NCI-H524 treated with DMSO at 0.1 percent for 48 hours (cell line): ENCODE measurements at places on chromosomes 1 and 21.

DNA sequence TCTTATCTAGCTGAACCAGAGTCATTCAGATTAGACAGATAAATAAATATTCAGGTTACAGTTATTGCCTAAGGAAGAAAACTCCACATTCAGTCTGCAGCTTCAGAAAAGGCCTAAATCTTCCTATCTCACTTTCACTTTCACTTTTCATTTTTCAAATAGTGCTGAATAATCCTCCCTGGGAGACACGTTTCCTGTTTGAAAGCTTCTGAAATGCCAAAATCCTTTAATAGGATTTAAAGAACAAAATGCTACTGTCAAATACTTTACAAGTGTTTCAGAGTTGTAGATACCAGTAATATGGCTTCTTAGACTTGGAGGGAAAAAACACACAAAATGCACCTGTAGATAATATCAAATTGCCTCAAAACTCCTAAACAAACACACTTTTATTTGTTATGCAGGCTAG is 3.9 kb downstream of the PSMB2 start:
- no peak for DNase-seq

- no peak for DNase-seq
These were observed 17.6 kb upstream of the CLIC4 start for GRCh38 chr1:24727501-24728216.

DNA sequence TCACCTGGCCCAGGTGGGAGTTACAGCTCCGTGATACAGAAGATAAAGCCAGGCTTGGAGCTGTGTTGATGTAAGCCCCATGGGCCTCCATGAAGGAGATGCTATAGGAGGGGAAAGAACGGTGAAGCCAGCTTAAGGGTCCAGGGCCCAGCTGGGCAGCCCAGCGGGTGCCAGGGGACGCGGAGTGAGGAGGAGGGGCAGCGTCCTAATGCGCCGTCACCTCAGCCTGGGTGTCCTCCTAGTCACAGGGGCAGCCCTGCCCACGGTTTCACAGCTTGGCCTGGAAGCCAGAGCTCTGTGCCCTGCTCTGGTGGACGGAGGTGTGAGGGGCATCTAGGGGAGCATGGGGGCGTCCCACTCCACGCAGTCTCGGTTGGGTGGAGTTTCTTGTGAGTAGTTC is 52.7 kb upstream of the TTC34 start:
- DNase-seq = no peak

DNA sequence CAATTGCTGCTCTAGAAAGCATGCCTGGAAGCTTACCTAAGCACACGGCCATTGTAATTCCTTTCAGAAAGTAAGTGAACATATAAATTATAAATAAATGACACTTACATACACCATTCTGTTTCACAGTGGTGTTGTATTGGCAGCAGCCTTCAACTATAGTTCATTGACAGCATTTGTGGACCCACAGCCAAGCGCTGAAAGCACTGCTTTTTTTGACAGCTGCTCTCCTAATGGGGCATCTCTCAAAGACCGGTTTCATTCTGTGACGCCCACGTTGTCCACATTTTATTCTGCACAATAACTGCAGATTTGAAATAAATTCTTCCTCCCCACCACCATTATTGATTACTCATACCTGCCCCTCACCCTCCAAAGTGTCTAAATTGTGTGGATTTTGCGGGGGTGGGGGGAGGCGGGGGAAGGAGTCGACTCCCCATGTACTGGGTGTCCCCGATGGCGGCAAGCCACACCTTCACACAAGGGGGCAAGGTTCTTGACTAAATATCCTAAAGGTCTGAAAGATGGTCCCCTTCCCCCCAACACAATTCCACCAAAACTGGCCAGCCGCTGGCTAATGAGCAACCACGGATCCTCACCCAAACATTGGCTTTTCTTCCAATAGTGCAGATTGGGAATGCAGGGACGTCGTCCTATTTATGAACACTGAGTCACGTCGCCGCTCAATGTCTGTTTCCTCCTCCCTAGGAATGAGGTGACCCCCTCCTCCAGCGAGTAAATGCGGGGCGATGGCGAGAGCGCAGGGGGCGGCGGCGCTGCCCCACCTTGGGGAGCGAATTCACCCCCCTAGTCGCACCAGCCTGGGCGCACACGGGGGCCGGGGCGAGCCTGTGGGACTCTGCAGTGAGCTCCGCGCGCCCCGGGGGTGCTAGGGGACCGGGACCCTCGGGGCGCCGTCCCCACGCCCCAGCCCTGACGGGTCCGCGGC is 960 bp downstream of the RCAN1 start:
- no peak for DNase-seq

DNA sequence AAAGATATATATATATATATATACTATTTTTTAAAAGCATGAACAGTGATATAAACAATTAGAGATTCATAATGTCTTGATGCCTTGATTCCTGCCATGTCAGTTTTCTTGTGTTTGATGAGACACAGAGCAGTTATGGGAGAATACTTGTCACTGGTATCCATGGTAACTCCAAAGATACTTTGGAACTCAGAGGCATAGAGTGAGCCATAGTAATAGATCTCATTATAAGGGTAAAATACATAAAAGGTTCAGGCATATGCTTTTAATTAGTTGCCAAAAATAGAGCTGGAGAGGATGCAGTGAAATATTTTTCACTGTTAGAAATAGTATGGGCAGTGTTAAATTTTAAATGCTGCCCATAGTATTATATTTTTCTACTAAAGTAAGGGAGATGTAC is 134.1 kb downstream of the SYT14 start:
- DNase-seq = no peak

- no peak for DNase-seq
These were observed 197.6 kb downstream of the SIPA1L2 start for GRCh38 chr1:232432313-232432712.

GRCh38 chr1:55654171-55654570 is 439.0 kb upstream of the USP24 start:
- no peak for DNase-seq

GRCh38 chr1:176752505-176752904 is 289.5 kb downstream of the PAPPA2 start:
- no peak for DNase-seq

DNA sequence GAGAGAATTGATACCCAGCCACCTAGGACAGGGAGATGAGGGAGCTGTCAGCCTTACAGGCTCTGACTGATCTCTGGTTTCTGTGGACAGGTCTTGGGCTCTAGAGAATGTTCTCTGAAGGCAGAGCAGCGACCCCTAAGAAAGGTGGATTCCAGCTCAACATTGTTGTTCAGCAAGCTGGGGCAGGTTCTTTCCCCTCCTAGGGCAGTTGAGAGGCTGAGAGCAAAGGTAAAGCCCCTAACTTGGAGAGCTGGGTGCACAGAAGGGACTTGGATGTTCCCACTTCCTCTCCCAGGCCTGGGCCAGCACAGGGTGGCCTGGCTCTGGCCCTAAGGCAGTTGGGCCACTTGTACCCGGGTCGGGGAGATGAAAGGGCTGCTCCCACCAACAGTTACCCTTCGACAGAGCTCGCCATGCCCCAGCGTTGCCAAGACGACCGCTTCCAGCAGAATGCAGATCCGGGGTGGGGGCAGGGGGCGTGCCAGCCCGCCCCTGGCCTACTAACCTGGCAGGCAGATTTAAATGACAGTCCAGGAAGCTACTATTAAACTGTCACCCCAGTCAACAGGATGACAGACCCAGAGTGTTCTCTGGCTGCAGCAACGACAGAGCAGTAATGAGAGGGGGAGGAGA is 31.6 kb downstream of the LRP8 start:
- no peak for DNase-seq

DNA sequence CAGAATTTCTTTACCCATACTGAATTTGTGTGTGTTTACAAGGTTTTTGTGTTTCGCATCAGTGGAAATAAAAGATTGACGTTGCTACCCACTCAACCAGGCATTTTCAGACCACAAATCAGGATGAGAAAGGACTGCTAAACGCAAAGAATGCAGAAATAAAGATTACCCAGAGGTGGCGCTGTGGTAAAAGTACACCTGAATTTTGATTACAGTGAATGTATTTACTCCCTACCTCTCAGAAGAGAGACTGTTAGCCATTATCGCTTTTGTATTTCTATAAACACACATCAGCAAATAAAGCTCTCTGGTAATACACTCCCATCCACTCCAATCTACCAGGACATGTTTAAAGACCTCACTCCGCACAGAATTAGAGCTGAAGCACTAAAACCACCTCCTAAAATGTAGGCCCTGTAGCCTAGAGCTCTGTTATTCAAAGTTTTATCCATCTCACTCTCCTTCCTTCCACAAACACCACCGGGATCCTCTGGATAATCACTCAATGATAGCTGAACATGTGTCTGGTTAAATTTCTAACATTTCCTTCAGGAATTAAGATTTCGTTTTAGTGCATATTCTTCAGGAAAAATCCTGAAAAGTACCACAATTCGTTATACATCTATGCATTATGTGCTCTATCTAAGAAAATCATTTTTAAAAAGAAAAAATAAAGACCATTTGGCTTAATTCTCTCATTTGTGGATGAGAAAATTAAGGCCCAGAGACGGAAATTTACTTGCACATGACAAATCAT is 2.5 kb upstream of the LMO4 start:
- no peak for DNase-seq

- no peak for DNase-seq
These were observed 143.1 kb upstream of the SLC45A1 start for GRCh38 chr1:8174807-8175206.

- no peak for DNase-seq
These were observed 9.8 kb downstream of the ERRFI1 start for GRCh38 chr1:8016210-8016894.

DNA sequence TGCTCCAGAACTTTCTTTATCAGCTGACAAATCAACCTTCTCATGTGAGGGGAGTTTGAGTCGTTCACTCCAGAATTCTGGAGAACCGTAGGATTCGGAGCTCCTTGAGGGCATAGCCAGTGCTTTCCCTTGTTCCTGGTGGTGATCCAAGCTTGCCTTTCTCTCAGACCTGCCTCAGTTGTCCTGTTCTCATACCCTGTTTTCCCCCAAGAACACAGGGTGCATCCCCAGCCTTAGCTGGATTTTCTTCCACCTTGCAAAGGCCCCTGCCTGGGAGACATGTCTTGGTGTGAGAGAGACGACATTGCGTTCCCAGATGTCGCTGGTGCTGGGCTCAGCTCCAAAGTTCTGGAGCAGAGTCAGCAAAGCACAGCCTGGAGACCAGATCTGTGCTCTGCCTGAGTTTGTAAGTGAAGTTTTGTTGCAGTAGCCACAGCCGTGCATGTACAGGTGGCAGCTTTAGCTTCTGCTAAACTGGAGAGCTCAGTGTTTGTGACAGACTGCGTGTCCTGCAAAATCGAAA is 40.0 kb downstream of the ABCG1 start:
- DNase-seq = no peak

- no peak for DNase-seq
These were observed 8.2 kb downstream of the PLA2G5 start for GRCh38 chr1:20078171-20078651.

DNA sequence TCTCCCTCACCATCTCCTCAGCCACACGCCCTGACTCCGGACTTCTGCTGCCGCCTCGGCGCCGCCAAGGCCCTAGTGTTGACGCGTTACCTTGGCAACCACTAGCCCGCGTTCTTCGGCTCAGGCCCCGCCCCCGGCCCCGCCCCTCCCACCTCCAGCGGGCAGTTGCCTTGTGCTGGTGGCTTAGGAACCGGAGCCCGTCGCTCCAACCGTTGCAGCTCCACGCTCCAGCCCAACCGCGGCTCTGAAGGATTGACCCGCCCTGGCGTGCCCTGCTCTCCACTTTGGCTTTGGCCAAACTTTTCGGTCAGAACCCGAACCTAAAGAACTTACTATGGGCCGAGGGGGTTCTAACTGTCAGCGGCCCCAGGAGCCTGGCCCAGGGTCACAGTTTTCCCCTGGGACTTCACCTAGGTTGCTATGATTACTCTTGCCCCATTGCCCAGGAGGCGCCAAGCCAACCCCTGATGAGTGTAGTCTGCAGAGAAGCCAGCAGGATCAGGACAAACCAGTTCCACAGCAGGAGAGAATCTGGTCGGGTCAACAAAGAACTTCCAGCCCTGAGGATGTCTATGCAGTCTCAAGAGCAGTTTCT is at the start of gene CFAP45:
TSS of gene CFAP45 (minus strand) at position 80 of the 595 bp plus-strand sequence. CDS start at position 13, 67 bp downstream.
- DNase-seq = no peak

DNA sequence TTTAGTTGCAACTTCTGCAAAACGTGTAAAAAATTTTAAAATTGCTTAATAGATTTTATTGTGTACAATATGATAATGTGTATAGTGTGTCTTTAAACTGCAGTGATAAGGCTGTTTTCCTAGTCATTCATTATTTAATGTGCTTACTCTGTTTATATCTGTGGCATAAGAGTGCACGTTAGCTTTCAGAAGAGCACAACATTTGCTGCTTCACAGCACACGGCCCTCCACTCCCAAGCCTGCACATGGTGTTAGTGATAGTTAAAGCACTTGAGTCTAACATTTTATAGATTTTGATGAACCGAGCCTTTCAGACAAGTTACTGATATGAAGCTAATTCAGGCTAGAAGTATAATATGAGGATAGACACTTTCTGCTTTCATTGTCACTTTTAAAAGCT is 120.6 kb downstream of the ADGRL2 start:
- DNase-seq = no peak

GRCh38 chr1:223811634-223812101 is 34.1 kb downstream of the TP53BP2 start:
- DNase-seq = no peak

DNA sequence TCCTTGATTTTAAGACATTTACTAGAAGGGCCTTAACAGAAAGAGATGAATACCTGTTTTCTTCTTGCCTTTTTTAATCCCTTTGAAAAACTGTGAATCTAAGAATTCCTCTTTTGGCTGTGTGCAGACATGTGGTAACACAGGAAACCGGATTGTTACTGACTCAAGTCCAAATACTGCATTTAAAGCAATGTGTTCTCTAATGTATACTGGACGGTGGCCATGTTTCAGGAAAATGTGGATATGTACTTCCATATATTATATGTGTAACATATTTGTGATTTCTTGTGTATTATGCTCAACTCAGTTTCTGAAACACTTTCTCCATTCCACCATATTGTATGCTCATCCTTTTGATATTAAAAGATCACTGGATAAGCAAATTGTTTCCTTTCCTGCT is 185.1 kb downstream of the LRRC7 start:
- DNase-seq = no peak

GRCh38 chr21:35107520-35107919 is 58.4 kb upstream of the RUNX1 start:
- DNase-seq = no peak

DNA sequence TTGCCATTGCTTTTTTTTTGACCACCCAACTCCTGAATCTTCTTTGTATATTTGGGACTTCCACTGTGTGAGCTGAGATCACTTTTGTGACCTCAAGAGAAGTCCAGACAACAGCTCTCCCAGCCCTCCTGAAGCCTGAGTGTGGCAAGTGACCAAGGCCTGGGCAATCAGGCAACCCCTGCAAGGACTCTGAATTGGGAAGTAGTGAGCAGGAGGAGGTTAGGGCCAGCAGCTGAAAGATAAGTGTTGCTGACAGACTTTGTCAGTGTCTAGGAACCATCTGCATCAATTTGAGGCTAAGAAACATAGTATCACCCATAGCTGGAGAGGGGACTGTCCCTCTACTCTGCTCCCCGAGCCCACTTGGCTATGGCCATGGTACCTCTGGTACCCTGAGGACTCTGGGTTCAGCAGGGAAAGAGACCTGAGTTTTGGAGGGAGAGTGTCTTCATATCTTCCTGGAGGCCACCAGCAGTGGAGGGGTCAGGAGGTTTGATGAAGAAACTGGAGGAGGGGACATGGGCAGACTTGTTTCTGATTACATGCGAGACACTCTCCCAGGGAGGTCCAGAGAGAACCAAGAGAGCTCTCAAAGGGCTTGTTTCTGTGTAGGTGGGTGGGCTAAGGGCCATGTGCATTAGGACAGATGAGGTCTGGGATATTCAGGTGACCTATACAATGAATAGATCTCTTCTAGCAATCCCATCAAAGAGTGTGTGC is 147.0 kb upstream of the DNAH14 start:
- no peak for DNase-seq

GRCh38 chr1:210373628-210373877 is 44.9 kb downstream of the HHAT start:
- no peak for DNase-seq

- no peak for DNase-seq
These were observed at the start of gene FAM3B for GRCh38 chr21:41316200-41317062. FAM3B (plus strand) TSS chr21:41316801; CDS start chr21:41316880, 79 bp downstream.
